ENCODE measurements at places on chromosomes 3 and 15. TPM values are rescaled to one million over a fixed set of nuclear protein-coding genes. Genes with fewer than 3 reads are reported as not detected.

The GOLGA6A gene
- not detected for total RNA-seq

DNA sequence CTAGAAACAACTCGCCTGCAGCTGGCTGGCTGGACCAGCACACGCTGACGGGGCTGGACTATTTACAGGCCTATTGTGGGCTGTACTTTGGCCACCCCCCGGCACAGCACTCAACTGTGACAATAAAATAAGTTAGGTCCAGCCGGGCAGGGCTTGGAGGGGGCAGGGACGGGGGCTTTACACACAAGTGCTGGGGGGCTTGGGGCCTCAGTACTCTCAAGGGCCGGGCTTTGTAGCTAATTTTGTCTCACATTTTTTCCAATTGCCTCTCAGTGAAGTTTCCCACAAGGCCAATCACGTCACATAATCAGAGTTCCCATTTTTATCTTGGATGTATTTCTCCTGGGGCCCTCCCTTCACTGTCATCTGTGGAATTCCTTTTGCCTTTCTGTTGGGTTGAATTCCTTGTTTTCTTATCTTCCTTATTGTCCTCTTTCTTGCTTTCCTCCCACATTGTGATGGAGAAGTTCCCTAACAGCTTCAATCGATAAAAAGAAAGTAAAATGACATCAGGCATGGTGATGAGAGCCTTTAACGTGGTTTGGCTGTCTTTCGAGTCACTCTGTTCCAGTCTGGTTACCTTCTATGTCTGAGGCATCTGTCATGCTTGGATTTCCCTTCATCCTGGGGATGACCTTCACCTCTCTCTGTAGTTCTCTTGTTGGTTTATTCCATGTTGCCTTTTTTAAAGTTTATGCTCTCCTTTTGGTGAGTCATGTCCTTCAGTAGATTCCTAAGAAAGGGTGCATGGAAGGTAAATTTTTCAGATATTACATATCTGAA, 44.1 kb upstream of the CMTM7 start:
- no peak for DNase-seq
- H3K36me3 ChIP-seq = no peaks in the 10 kb centered on the region
- H3K27me3 ChIP-seq = peaks cover 8% of the 10 kb centered on the region
- H3K4me3 ChIP-seq = no peak overlapping the region
- no peaks in the 10 kb centered on the region for H3K4me1 ChIP-seq

The UBXN7 gene
- total RNA-seq = 18.9 TPM

The AADAC gene
- total RNA-seq = not detected

GRCh38 chr3:146469150-146470017, at the start of gene PLSCR2:
PLSCR2 (minus strand) TSS chr3:146469561; CDS start chr3:146459904, 9,657 bp downstream.
- H3K27me3 ChIP-seq = no peaks in the 10 kb centered on the region
- no peak for DNase-seq
- H3K4me3 ChIP-seq = peak within 1 kb of the TSS; percentile 32
- no peak within 1 kb of the TSS for H3K27ac ChIP-seq
- peaks cover 4% of the 10 kb centered on the region for H3K4me1 ChIP-seq

GRCh38 chr15:93359425-93360131, 270.6 kb upstream of the RGMA start:
- H3K4me3 ChIP-seq = no peak overlapping the region
- DNase-seq = no peak
- no peaks in the 10 kb centered on the region for H3K36me3 ChIP-seq

DNA sequence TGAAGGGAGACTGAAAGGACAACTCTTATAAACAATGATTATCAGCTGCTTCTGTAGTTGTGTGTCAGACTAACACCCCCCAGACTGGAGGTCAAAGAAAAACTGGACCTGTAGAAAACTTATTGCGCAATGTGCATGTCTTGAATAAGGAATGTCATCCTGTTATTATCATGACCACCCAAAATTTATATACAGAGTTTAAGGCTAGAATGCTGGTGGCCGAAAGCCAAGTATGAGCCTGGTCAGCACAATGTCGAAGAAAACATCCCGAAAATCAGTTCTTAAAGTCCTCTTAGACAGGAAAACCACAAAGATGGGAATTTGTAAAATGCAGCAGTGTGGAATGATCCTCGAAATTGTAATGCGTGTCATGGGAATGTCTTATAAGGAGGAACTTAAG, 29.3 kb downstream of the RFTN1 start:
- no peaks in the 10 kb centered on the region for H3K27me3 ChIP-seq
- peaks cover 15% of the 10 kb centered on the region for H3K36me3 ChIP-seq
- peaks cover 31% of the 10 kb centered on the region for H3K4me1 ChIP-seq
- peak; percentile 99 for DNase-seq
- no peak overlapping the region for H3K27ac ChIP-seq
- H3K4me3 ChIP-seq = no peak overlapping the region

- H3K36me3 ChIP-seq = no peaks in the 10 kb centered on the region
- H3K27me3 ChIP-seq = peaks cover 23% of the 10 kb centered on the region
- DNase-seq = no peak
- no peak overlapping the region for H3K4me3 ChIP-seq
- no peaks in the 10 kb centered on the region for H3K4me1 ChIP-seq
Observed at GRCh38 chr15:29133321-29133720, 136.3 kb downstream of the NSMCE3 start.

The GABRB3 gene
- 0.54 TPM for total RNA-seq

DNA sequence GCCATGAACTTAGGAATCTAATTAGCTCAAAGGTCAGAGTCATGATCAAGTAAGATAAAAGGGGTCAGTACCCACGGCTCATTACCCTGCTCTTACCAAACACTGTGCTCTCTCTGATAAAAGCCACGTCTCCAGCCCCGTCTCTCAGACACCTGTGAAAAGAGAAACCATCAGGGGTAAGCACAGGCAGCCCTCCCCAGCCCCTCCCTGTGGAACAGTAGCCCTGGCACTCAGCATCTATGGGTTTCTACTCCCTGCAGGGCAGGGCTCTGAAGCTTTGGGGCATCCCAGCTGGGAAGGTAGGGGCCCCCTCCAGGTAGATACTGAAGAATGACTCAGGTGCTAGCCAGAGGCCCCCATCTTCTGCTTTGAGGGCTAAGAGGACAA, 10.5 kb downstream of the LTF start:
- DNase-seq = no peak
- no peak overlapping the region for H3K27ac ChIP-seq
- peaks cover 49% of the 10 kb centered on the region for H3K27me3 ChIP-seq
- H3K4me3 ChIP-seq = no peak overlapping the region

The LDHAL6B gene
- not detected for total RNA-seq

GRCh38 chr3:99872923-99873254, 55.2 kb downstream of the CMSS1 start:
- H3K27ac ChIP-seq = peak overlapping the region; percentile 30
- H3K4me1 ChIP-seq = peaks cover 15% of the 10 kb centered on the region
- H3K36me3 ChIP-seq = peaks cover 16% of the 10 kb centered on the region
- no peak for DNase-seq
- no peaks in the 10 kb centered on the region for H3K27me3 ChIP-seq

- H3K4me3 ChIP-seq = no peak overlapping the region
- no peaks in the 10 kb centered on the region for H3K27me3 ChIP-seq
- H3K36me3 ChIP-seq = no peaks in the 10 kb centered on the region
- peak; percentile 67 for DNase-seq
- H3K4me1 ChIP-seq = peaks cover 3% of the 10 kb centered on the region
Observed at GRCh38 chr3:186746008-186746407, 28.8 kb downstream of the KNG1 start.

DNA sequence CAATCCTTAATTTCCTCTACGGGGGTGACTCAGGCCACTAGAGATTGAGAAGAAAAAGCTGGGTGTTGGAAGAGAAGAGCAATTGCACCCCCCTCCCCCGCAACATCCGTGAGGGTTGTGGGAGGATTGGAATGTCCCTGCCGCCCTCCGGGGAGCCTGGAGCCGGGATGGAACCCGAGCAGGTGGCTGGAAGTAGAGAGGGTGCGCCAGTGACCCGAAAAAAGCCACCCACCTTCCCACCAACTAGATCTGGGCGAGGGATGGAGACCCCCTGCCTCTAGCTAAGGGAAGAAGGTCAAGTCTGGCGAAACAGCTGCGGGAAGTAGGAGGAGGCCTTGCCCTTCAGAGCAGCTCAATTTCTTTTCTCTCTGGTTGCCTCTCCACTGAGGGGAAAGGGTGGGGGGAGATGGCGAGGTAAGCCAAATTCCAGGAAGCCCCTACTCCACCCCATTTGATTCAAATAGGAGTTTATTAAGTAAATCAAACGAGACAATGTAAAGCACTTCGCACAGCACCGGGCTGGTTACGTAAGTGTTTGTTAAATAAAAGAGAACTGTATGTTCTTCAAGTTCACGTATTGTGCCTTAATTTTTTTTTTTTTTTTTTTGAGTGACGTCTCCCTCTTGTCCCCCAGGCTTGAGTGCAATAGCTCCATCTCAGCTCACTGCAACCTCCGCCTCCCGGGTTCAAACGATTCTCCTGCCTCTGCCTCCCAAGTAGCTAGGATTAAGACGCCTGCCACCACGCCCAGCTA, 1.1 kb upstream of the WWTR1 start:
- H3K27ac ChIP-seq = peak overlapping the region; percentile 95
- peak overlapping the region; percentile 70 for H3K4me3 ChIP-seq
- no peak for DNase-seq
- H3K4me1 ChIP-seq = peaks cover 7% of the 10 kb centered on the region
- H3K27me3 ChIP-seq = no peaks in the 10 kb centered on the region

The CD200 gene
- total RNA-seq = 1.1 TPM

- no peak overlapping the region for H3K4me3 ChIP-seq
- no peak overlapping the region for H3K27ac ChIP-seq
- H3K27me3 ChIP-seq = no peaks in the 10 kb centered on the region
Observed at GRCh38 chr15:56126409-56126808, 117.3 kb downstream of the RFX7 start.

- H3K4me3 ChIP-seq = no peak overlapping the region
- DNase-seq = no peak
- H3K27ac ChIP-seq = no peak overlapping the region
Observed at GRCh38 chr3:62832553-62832952, 42.7 kb downstream of the CADPS start.

DNA sequence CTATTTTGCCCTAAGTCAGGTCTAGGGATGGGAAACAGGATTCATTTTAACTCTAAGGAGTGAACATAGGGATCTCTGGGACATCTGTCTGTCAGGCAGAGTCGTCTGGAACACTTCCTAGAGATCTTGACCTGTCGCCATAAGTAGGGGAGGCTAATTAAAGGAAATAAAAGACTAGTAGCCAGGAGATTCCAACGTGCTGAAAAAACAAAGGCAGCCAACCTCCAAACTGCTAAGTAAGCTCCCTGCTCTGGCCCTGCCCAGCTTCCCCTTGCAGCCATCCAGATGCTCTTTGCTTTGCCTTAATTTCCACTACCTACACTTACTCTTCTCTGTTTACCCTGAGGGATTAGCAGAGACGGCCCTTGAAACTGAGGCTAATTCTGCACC, 18.4 kb upstream of the TSEN2 start:
- H3K4me1 ChIP-seq = no peaks in the 10 kb centered on the region
- H3K36me3 ChIP-seq = no peaks in the 10 kb centered on the region
- no peak overlapping the region for H3K27ac ChIP-seq
- DNase-seq = no peak
- H3K27me3 ChIP-seq = peaks cover 1% of the 10 kb centered on the region
- no peak overlapping the region for H3K4me3 ChIP-seq

GRCh38 chr3:17911986-17912760, 169.7 kb upstream of the TBC1D5 start:
- no peak overlapping the region for H3K4me3 ChIP-seq
- no peak for DNase-seq
- no peak overlapping the region for H3K27ac ChIP-seq
- H3K4me1 ChIP-seq = no peaks in the 10 kb centered on the region

DNA sequence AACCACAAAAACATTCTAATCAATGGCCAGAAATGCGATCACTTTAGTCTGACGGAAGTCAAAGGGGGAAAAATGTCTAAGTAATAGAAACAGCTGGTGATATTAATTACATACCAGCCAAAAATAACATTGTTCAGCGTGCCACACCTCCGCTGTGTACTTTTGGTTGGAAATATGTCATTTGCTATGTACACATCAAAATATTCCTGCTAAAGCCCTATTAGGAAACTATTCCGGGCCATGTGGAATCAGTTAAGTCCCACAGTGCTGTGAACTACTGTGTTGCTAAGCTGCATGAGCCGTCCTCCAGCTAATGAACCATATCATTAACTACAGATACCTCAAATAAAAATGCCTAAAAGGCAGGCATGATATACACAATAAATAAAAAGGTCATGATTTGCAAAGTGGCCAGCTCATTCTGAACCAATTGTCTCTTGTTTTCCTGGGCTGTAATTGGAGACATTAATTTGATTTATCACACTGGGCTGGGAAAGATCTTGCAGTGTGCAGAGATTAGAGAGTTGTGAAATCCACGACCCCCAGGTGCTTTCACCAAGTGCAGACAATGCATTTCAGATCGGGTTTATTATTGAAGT, 200.5 kb upstream of the LRTM1 start:
- peak; percentile 28 for DNase-seq
- H3K27me3 ChIP-seq = no peaks in the 10 kb centered on the region
- H3K4me1 ChIP-seq = no peaks in the 10 kb centered on the region
- no peak overlapping the region for H3K4me3 ChIP-seq

DNA sequence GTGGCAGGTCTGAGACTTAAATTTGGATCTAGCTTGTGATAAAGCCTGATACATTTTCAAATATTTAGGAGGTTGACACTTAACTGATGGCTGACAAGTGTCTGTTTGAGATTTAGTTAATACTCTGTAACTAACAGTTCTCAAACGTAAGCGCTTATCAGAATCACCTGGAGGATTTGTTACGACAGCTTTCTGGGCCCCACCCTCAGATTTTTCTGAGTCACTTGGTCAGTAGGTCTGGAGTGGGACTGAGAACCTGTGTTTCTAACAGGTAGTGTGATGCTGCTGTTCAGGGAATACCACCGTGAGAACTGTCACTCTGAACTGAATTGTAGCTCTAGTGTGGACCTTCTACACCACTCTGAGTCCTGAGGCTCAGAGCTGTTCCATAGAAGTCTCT, 85.5 kb downstream of the CEMIP start:
- no peak overlapping the region for H3K4me3 ChIP-seq
- DNase-seq = no peak
- H3K36me3 ChIP-seq = peaks cover 67% of the 10 kb centered on the region
